G401 (cell line): ENCODE measurements at places on chromosomes 13 and 19.

DNA sequence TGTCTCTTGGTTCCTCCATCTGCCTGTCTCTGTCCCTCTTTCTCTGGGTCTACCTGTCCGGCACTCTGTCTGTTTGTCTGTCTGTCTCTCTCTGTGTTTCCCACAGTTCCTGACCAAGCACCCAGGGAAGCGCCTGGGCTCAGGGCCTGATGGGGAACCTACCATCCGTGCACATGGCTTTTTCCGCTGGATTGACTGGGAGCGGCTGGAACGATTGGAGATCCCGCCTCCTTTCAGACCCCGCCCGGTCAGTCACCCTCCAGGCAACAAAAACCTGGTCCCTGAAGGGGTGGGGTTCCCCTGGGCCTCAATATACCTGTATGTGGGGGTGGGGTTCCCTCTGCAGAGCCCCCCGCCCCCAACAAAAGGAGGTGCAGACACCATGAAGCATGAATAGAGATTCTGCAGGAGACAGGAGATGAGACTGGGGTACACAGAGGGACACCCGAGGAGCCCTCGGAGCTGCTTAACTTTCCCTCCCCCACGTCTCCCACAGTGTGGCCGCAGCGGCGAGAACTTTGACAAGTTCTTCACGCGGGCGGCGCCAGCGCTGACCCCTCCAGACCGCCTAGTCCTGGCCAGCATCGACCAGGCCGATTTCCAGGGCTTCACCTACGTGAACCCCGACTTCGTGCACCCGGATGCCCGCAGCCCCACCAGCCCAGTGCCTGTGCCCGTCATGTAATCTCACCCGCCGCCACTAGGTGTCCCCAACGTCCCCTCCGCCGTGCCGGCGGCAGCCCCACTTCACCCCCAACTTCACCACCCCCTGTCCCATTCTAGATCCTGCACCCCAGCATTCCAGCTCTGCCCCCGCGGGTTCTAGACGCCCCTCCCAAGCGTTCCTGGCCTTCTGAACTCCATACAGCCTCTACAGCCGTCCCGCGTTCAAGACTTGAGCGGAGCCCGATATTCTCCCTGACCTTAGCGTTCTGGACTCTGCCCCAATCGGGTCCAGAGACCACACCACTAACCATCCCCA is 2.6 kb upstream of the CACNG7 start:
- peak; percentile 56 for DNase-seq

GRCh38 chr19:46787040-46787330 is 1.4 kb downstream of the SLC1A5 start:
- no peak for DNase-seq

DNA sequence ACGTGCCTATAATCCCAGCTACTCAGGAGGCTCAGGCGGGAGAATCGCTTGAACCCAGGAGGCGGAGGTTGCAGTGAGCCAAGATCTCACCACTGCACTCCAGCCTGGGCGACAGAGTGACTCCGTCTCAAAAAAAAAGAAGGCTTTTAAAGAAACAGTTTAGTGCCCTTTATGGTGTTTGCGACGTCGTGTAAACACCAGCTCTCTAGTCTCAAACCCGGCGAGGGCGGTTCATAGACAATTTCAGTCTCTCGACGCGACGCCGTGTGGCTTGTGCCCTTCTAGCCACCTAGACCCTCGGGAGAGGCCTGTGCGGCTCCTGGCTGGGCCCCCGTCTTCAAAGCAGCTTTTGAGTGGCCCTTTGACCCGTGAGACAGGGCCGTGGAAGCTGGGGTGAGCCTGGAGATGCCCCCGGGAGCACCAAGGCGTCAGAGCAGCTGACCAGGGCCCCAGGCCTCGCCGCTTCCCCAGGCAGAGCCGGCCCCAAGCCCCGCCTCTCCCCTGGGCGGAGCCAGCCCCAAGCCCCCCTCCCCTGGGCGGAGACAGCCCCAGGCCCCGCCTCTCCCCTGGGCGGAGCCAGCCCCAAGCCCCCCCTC is 5.0 kb upstream of the MADCAM1 start:
- no peak for DNase-seq

DNA sequence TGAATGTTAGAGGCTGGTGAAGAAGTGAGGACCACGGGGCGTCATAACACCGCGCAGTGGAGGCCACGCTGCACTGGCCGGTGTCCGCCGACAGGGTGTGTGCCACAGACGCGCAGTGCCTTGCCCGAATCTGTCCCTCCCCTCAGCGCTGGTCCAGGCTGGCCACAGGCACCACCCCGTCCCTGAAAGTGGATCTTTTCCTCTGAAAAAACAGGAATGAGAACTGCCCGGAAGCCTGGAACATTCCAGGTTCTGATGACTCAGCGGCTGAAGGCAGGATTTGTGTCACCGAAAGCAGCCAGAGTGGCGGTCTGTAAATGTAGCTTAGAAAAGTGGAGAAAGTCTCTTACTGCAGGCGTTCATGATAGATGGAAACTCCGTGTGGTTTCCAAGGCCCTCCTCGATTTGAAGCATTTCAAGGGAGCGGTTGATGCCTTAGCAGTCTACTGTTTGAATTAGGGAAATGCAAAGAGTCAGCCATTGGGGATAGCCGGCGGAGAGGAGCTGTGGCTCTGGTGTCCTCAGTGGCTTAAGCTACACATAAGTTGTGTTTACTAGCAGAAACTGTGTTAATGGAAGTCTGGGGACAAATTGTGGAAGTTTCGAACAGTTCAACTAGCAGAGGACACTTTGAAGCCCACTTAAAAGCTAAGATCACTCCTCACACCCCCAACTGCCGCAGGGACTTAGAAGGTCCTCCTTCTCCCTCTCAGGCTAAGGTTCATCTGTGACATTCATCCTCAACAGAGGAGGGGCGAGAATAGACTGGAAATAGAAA is 70.8 kb downstream of the NUFIP1 start:
- peak; percentile 89 for DNase-seq

- DNase-seq, result no peak
Observed at GRCh38 chr13:112785483-112785856, 95.6 kb downstream of the ATP11A start.

GRCh38 chr13:113125506-113126264 is 3.1 kb downstream of the F10 start:
- no peak for DNase-seq

DNA sequence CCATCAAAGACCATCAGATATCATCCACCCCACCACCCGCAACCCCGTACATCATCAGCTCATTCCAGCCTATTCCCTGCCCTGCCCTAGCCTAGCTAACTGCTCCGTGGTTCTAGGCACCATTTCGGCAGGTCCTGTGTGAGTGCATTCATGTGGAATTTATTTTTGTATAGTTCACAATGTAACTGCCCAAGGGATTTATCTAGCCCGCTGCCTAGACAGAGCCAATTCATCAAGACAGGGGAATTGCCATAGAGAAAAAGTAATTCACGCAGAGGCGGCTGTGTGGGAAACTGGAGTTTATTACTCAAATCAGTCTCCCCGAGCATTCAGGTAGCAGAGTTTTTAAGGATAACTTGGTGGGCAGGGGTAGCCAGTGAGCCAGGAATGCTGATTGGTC is 109.2 kb upstream of the UBL3 start:
- no peak for DNase-seq

DNA sequence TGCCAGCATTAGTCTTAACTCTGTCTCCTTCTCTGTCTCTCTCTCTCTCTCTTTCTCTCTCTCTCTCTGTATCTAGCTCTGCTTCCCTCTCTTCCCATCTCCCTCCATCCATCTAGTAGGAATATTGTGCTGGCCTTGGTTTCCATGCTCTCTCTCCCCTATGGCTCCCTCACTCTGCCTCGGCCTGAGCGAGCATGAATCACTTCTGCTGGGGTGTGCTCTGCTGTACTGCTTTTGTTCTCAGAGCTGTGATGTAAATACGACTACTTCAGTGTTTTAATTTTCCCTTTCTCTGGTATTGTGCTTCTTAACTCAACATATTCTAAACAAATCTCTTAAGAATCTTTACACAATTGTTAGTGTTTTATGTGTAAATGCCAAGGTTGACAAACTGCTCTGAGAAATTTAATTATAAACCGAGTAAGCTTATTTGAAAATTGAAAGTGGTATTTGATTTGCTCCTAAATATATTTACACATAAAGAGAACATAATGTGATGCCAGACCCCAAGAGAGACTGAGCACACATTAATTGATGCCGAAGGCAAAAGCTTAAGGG is 211.5 kb upstream of the KL start:
- no peak for DNase-seq

- no peak for DNase-seq
Observed at GRCh38 chr19:38020311-38020710, 113.3 kb downstream of the SIPA1L3 start.

GRCh38 chr13:91046715-91047327 is 300.7 kb upstream of the MIR17HG start:
- peak; percentile 29 for DNase-seq

DNA sequence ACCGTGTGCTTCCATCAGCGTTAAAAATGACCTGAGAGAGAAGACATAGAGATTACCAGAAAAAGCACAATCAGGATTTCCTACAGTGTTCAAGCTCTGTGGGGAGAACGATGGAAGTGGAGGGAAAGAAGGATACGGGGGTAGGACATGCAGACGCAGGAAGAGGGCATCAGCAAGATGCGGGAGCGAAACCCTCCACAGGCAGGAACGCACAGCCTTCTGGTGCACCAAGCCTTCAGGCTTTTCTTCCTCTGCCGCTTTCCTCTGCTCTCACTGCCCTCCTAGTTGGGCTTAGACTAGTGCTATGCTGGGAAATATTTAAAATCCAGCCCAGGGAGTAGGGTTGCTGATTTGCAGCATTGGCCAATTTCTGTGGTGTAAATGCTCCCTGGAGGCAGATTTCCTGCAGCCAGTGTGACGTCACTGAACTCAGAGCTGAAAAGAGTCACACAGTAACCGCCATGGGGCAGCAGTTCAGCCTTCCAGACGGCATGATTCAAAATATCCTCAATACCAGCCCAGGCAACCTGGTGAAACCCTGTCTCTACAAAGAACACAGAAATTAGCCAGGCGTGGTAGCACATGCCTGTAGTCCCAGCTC is 205.1 kb upstream of the SOX1 start:
- no peak for DNase-seq

DNA sequence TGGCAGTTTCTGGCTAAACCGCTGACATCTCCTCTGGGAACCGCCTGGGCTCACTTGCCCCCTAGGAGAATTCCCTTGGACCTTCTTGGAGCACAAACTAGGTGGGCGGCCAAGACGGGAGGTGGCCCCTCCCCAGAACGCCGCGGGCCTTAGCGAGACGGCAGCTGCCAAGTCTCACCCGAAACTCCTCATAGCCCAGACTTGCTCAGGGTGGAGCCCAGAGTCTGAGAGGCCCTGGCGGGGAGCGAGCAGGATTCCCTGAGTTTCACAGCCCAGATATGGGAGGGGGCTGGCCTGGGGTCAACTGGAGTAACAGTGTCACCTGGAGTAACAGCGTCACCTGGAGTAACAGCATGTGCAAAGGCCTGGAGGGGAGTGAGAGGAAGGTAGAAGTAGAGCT is 10.1 kb downstream of the TINCR start:
- DNase-seq, result no peak

DNA sequence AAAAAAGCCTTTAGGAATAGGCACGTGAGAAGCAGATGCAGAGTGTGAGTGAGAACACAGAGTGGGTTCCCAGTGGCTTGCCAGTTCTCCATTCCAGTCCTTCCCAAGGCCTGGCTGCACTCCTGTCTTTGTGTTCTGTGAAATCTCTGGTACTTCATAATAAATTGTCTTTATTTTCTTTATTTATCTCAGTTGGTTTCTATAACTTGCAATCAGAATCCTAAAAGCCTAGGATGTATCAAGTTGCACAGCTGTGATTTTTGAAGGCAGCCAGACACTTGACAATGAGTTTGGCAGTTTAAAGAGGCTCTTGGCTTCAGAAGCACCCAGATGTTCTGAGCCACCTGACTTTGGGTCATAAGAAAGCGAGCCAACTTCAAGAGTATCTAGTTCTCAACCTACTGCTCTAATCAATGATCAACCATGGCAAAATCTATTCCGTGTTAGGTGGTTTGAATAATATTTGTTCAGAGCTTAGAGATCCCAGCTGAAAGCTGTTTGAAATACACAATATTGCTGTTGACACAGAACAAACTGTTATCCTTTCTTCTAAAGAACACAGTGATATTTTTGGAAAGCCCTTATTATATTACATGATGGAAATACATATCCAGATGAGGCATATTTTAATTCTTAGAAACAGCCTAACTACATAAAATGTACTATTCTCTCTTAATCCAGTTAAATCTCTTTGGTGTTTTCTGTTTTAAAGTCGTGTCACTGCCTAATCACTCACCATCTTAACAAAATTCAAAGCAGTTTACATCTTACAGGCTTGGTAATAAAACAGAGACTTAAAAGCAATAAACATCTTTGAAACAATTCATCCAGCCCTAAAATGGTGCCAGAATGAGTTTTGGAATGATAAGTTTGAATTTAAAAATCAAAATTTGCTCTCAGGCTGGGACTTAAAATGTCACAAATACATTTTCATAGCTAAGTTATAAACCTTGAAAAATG is 483.0 kb upstream of the NBEA start:
- DNase-seq, result no peak

DNA sequence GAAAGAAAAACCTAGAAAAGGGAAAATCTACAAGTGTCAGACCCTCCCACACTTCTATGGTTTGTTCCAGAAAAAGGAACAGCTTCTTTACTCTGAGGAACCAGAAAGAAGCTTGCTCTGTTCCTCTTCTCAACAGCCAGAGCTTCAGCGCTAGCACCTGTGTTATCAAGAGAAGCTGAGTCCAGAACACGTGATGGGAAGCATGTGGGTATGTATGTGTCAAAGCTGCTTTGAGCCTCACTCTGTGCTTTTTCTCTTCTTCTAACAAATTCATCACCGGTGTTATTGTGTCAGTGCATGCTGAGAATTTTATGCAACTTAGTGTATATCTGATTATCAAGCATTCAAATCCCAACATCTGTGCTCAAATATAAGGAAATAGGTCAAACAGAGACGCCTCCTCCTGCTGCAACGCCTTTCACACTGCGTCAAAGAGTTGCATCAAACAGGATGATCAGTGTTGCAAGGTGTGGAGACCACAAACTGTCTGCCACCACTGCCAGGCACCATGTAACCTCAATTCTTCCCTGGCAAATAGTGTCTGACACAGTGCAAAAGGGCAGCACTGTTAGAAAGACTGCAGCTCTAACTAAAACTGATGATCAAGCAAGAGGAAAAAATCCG is 83.9 kb downstream of the LRRC63 start:
- DNase-seq, result no peak

DNA sequence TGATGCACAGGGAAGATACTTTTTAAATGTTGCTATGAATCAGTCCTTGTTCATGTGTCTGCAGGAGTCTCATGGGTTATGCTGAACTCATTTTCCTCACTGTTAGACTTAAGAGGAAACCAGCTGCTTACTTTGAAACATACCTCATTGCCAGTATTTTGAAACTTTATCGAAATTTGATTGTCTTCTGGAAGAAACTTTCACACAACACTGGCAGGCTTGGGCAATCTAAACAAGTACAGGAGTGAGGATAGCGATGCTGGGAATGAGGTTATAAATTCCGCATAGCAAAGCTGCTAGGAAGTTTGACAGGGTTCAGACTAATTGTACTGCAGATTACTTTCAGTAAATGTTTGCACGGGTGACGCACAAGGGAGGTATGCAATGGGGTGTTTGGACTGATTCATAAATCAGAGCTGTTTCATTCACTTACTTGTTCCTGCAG is 245.7 kb downstream of the DNAJC15 start:
- no peak for DNase-seq

- DNase-seq, result no peak
Observed at GRCh38 chr13:110665491-110666254, 40.2 kb downstream of the CARS2 start.

GRCh38 chr13:102555914-102556553 is 40.8 kb upstream of the TPP2 start:
- DNase-seq, result peak; percentile 82
